ENCODE measurements at places on chromosomes 7 and 10.
A peak's percentile ranks its signal among the peaks of the same experiment; 100 is the strongest.

GRCh38 chr10:90889636-90890035, 17.9 kb downstream of the RPP30 start:
- no peak for DNase-seq

- no peak for DNase-seq
These were observed 130.3 kb downstream of the BICC1 start for GRCh38 chr10:58642916-58643428.

DNA sequence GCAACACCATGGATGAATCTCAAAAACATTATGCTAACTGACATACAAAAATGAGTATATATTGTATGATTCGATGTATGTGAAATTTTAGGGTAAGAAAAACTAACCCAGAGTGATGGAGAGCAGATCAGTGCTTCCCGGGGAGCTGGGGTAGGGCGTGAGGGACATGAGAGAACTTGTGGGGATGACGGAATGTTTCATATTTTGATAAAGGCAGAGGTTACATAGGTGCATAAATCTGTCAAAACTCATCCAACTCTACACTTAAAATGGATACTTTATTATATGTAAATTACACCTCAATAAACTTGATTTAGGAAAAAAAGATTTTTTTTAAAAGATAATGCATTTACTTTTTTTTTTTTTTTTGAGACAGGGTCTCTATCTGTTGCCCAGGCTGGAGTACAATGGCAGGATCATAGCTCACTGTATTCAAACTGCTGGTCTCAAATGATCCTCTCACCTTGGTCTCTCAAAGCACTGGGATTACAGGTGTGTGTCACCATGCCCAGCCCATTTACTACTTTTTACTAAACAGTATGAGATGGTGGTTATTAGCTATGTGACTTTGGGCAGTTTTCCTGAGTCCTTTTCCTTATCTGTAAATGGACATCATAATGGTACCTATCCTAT, 13.7 kb downstream of the RHEB start:
- no peak for DNase-seq

GRCh38 chr10:112343056-112343806, 30.7 kb upstream of the ACSL5 start:
- no peak for DNase-seq

DNA sequence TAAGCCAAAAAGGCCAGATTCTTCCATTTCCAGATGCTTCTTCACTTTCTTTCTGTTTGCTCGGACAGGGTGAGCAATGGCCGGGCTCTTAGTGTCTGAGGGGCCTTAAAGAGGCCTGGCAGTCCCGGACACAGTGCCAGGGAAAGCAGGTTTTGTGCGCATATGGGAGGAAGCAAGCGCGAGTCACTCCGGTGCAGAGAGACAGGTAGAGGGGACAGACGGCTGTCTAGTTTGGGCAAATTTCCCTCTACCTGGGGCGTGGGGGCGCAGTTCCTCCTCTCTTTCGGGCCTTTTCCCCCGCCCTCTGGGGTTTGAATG, 4.7 kb downstream of the NEUROD6 start:
- DNase-seq, result no peak

GRCh38 chr7:24578052-24578451, 4.8 kb downstream of the PALS2 start:
- no peak for DNase-seq

DNA sequence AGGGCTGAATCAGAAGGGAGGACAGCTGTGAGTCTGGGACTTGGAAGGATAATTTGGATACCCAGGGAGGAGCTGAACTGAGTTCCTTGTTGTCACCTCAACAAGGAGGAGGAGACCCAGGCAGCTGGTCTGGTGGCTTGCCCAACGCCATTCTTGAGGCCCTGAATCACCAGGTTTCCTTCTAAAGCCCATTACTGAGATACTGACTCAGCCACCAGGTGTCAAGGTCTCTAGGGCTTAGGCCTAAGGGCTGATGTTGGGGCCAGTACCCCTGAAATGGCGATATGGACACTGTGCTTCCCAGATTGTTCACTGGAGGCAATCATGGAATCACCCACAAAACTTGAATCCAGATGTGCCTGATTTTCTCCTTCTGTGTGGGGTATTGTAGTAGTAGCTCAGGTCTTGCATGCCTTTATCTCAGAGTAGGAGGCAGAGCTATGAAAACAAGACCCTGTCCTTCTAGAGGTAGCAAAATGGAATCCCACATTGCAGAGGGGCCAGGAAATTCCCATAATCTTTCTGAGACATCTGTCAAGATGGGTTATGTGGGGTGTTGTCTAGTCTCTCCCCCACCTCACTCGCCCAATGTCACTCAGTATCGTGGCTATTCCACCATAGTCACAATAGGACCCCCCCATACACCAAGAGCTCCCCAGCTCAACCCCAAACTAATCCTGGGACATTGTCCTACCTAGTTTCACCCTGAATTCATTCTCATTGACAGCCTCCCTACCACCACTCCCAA, 1.8 kb upstream of the ATG9B start:
- no peak for DNase-seq

GRCh38 chr7:141534757-141535737, 16.2 kb upstream of the AGK start:
- DNase-seq, result no peak

DNA sequence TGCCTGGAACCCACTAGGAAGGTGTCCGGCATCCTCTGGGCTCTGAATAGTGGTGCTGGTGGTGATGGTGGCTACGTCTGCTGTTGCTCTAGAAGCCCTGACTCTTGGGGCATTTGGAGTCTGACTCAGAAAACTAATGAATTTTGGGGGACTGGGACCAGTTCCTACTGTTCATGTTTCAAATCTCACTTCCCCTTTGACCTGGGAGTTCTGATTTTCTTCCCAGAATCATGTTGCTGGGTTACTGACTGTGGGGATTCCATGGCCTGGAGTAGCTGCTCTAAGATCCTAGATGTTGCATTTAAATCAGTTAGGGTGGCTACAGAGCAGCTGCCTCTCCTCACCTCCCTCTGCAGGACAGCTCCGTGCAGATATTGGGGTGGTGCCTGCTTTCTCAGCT, 3.2 kb downstream of the TSPAN33 start:
- no peak for DNase-seq

GRCh38 chr10:14613588-14613920, 161.1 kb downstream of the FAM107B start:
- DNase-seq, result no peak

GRCh38 chr7:23055582-23056178, 41.8 kb upstream of the HYCC1 start:
- DNase-seq, result peak; percentile 67

- DNase-seq, result no peak
These were observed 213.5 kb downstream of the GPAM start for GRCh38 chr10:111970111-111970510.

GRCh38 chr10:77497748-77498147, 139.9 kb downstream of the KCNMA1 start:
- DNase-seq, result no peak

GRCh38 chr10:17647326-17647725, 3.4 kb downstream of the STAM start:
- no peak for DNase-seq

- no peak for DNase-seq
These were observed 854.5 kb downstream of the GRM8 start for GRCh38 chr7:126398285-126398684.

DNA sequence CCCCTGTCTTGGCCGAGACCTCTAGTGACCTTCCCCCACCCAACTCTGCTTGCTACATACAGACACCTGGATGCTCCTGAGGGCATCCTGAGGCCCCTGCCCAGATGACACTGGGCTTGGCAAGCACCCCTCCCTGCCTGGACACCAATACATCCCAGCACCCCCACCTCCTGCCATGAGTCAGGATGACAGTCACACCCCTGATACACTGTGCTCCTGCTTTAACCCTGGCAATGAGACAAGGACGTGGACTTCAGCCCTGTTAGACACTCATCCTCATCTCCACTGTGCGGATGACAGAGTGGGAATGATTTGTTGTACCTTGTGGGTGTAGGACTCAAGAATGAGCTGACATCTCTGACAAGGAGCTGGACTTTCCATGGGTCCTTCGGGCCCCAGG, 186.3 kb upstream of the ADCY1 start:
- no peak for DNase-seq

- no peak for DNase-seq
These were observed 714.7 kb upstream of the MBL2 start for GRCh38 chr10:53487019-53487983.

DNA sequence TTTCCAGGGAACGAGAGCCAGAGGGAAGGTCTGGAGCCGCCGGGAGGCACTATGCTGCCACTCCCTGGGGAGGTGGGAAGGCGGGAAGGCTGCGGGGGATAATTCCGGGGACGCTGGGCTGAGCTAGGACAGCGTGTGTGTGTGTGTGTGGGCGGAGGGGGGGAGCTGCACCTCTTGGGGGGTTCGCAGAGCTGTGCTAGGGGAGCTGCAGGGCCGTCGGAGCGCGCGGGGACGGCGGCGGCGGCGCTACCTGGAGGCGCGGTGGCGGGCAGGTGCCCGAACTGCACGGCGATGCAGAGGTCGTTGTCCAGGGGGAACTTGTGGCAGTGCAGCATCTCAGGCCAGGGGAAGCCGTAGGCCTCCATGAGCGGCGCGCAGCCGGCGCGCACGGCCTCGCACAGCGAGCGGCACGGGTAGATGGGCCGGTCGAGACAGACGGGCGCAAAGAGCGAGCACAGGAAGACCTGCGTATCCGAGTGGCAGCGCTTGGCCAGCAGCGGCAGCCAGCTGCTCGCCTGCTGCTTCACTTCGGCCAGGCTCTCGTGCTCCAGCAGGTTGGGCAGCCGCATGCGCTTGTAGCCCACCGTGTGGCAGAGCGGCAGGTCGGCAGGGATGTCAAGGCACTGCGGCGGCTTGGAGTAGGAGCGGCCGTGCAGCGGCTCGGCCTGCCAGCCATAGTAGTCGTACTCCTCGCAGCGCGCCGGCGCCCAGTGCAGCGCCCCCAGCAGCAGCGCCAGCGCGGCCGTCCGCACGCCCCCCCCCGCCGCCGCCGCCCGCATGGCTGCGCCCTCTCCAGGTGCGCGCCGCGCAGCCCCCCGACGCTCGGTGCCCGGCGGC, 526 bp downstream of the SFRP5 start:
- DNase-seq, result no peak

- no peak for DNase-seq
These were observed 129.1 kb upstream of the PPP1R3A start for GRCh38 chr7:114047889-114048288.

GRCh38 chr7:14685167-14685566, 217.4 kb downstream of the DGKB start:
- no peak for DNase-seq

- DNase-seq, result no peak
These were observed 76.6 kb downstream of the NRBF2 start for GRCh38 chr10:63209705-63210104.

DNA sequence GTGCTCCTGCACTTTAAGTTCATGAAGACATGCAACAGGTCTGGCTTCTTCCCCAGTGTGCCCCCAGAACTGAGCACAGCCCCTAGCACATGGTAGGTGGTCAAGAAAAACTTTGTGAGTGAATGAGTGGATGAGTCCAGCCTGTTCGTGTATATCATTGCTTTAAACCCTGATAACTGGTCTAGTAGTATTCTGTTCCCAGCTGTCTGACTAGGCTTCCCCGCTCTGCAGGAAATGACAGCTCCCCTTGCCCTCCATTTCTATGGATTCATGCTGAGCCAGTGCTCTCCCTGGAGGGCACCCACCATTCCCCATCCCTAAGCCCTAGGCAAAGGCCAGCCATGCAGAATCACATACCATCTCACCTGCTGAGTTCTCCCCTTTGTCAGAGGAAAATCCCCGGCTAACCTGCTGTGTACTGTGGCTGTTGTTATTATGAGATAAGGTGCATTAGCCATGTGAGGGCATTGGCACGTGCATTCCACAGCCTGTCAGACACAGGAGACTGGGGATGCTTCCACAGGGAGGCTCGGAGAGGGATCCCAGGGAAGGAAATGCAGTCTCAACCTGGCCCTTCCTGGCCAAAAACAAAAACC, 698.9 kb downstream of the GRID1 start:
- DNase-seq, result no peak

- no peak for DNase-seq
These were observed 249.0 kb downstream of the C7orf25 start for GRCh38 chr7:42662862-42663261.

GRCh38 chr10:62726142-62726541, 78.4 kb upstream of the ADO start:
- DNase-seq, result no peak

DNA sequence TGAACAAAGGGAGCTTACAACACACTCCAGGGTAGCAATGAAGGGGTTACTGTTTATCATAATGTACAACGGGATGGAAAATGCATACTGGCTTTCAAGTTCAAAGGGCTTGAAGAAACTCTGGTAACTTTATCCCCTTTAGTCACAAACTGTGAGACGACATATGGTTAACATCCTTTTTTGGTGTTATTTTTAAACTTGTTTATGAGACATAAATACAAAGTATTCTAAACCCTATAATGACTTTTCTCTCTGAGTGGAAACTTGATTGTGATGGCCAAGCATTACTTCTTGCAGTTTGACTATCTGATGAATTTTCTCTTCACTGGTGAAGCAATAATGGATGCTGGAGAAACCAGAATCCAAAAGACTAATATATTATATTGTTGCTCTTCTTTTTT, 62.0 kb upstream of the SEMA3A start:
- no peak for DNase-seq

GRCh38 chr7:157990226-157990880, 597.3 kb downstream of the PTPRN2 start:
- DNase-seq, result no peak

GRCh38 chr10:100483876-100484666, 21.3 kb downstream of the WNT8B start:
- DNase-seq, result no peak

Measured in head of caudate nucleus (tissue), 42 donors.